ENCODE measurements at places on chromosomes 13 and 19.

DNA sequence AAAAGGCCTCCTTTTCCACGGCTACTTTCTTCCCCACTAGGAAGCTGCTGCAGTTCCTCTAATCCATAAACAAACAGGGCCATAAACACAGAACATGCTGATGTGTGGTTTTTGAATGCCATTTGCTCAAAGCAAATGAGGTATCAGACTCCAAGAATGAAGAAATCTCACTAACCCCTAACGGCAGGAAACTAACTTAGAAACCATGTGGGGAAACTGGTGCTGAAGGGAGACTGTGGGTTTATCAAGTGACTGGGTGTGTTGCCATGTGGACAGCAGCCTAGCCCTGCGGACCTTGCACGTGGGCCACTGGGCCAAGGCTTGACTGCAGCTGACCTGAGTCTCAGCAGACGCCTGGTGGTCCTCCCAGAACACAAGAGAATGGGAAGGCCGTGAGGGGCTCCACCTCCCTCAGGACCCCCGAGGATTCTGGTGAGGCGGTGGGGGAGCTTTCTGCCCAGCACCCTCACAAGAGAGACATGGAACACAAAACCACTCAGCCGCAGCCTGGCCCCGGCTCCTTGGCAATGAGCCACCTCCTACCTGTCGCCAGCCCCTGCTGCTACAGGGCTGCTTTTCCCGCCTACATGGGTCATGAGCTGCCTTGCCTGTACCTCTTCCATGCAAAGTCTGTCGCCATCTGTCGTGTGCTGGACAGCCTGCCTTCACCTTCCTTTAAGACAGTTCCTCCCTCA lies 10.6 kb downstream of the SLC15A1 start:
- no peak for DNase-seq

GRCh38 chr19:7869910-7870511 lies 4.2 kb downstream of the PRR36 start:
- DNase-seq, result no peak

GRCh38 chr13:71285700-71286099 lies 581.3 kb downstream of the DACH1 start:
- DNase-seq, result no peak

DNA sequence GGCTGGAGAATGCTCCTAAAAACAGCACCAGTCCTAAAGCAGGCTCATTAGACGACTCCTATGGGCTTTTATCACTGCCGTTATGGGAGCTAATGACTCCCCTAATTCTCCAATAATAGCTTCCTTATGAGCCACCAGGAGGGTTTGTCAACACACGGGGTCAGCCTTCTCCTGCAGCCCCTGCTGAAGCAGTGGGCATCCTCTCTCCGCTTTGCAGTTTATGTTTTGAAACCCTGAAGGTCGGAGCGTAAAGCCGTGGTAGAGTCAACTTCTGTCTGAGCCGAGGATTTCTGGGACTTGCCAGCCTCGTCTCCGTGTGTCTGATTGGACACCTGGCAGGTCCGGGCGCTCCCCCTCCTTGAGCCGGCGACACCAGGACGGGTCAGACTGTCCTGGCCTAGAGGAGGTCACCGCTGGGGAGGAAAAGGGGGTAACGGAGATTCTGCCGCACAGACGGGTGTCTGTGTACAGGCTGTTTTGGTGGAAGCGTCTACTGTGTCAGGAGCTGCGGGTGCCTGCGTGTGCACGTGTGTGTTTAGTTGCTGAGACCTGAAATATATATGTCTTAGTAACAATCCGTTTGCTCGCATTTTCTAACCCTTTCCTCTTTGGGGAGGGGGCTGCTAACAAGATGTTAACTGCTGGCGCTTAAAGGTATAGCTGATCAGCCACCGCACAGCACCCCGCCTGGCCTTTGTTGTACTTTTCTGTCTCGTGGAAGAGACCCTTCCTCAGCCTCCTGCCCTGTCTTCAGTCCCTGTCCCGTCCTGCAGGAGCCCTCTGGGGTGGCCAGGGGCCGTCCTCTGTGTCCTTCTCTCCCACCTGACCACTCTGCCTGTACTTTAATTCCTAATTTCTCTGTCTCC lies 1.9 kb downstream of the KDM4B start:
- DNase-seq, result no peak

- no peak for DNase-seq
These were observed 785 bp downstream of the NHLRC3 start for GRCh38 chr13:39039041-39039440.

- no peak for DNase-seq
These were observed 1607.6 kb downstream of the OLFM4 start for GRCh38 chr13:54636231-54636630.

DNA sequence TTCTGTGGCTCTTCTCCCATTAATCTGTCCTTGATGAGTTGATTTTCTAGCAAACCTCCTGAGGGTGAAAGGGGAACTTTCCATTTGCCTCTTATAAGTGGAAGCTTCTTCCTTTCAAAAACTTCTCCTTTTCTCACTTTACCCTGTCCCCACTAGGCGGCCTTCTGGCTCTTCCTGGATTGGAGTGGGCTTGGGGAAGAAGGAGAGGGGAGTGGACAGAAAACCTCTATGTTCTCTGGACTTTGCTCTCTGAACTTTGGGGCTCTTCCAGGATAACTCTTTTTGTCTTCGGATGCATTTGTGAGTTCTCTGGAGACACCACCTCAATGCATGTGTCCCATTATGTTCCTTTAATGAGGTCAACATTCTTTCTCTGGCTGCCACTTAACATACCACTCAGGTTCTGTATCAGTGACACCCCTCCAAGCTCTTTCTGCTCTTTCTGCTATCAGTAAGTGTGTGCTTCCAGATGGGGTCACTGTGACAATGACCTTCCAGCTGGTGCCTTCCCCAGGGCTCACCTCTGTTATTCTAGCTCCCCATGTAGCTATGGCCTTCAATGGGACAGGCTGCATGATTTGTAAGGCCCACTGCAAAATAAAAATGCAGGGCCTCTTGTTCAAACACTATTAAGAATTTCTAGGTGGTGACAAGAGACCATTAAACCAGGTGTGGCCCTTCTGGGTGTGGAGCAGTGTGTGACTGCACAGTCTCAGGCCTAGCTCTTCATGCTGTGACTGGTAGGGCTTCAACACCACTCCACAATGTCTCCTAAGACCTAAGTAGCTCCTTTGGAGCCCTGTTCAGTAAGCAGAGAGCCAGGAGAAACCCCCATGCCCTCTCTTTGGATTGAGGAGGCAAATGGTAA lies 389.2 kb downstream of the EFNB2 start:
- no peak for DNase-seq

GRCh38 chr19:40190891-40191835 lies at the start of gene MAP3K10:
MAP3K10 (plus strand) TSS chr19:40191426; CDS start chr19:40192032, 606 bp downstream.
- DNase-seq, result no peak

DNA sequence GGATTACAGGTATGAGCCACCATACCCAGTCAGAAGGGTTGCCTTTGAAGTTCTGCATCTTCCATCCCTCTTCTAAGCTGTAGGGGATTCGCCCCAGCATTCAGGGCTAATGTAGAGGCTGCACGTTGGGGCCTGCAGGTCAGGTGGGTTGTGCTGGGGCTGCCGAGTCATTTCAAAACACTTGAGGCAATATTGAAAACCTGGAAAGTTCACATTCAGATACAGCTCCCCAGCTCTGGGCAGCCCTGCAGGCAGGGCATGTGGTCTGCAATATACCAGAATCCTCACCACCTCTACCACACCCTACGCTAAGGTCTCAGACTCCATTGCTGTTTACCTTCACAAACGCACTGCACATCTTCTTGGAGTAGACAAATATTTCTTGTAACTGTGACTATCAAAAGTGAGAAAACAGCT lies 24.6 kb downstream of the CCNE1 start:
- DNase-seq, result no peak

- no peak for DNase-seq
These were observed 6.7 kb downstream of the DBP start for GRCh38 chr19:48630296-48631063.

GRCh38 chr13:56909896-56910600 lies 230.7 kb upstream of the PRR20A start:
- no peak for DNase-seq

GRCh38 chr13:100646030-100646673 lies 28.4 kb downstream of the TMTC4 start:
- DNase-seq, result no peak

DNA sequence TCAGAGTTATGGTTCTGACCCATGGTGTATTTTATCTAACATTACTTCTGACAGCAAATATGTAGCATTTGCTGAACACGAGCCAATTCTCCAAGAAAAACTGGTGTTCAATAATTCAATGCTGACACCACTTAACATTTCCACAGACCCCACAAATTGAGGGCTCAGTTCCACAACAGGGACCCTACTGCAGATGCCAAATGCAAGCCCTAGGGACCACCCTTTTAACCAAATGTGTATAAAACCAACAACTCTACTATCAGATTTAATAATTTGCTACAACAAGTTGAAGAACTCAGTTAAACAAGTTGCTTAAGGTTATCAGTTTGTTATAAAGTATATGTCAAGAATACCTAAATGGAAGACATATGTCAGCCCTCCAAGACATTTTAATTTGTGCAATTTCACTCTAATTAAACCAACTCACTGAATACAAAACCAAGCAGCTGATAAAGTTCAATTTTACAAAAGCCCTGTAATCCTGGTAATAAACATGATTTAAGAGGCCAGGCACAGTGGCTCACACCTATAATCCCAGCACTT lies 6.7 kb downstream of the ZNF44 start:
- no peak for DNase-seq

- no peak for DNase-seq
These were observed 151.1 kb downstream of the KATNAL1 start for GRCh38 chr13:30156270-30156669.

- DNase-seq, result no peak
These were observed at the start of gene BTBD2 for GRCh38 chr19:2015608-2015950. BTBD2 (minus strand) TSS chr19:2015714; CDS start chr19:2015703, 11 bp downstream.

- DNase-seq, result no peak
These were observed 30.5 kb upstream of the MATK start for GRCh38 chr19:3816566-3817218.

Measured in NCI-H1417 treated with DMSO at 0.1 percent for 48 hours (cell line).